ENCODE measurements at places on chromosomes 6 and 20. TPM values are rescaled to one million over a fixed set of nuclear protein-coding genes. Genes with fewer than 3 reads are reported as not detected.

Gene PDYN
- total RNA-seq: not detected

DNA sequence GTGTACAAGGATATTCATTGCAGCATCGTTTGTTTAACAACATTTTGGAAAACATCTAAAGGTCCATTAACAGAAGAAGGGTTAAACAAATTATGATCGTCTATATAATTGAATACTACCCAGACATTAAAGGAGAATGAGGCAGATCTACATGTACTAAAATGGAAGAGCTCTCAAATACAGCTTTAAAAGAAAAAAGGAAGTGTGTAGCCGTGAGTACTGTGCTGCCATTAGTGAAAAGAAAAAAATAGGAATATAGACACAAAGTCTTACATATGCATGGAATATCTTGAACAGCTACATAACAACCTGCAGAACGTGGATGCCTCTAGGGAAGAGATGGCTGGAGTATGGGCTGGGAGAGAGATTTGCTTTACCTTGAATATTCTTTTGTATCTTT lies 37.9 kb downstream of the PRDM1 start:
- peaks cover 2% of the 10 kb centered on the region for H3K27me3 ChIP-seq
- H3K4me1 ChIP-seq: peaks cover 49% of the 10 kb centered on the region
- no peak for DNase-seq
- no peak overlapping the region for H3K27ac ChIP-seq
- peaks cover 3% of the 10 kb centered on the region for H3K36me3 ChIP-seq

GRCh38 chr6:52284131-52284459 lies 447 bp downstream of the MCM3 start:
- no peak overlapping the region for H3K27ac ChIP-seq
- DNase-seq: no peak
- peaks cover 37% of the 10 kb centered on the region for H3K4me1 ChIP-seq
- H3K27me3 ChIP-seq: no peaks in the 10 kb centered on the region
- peaks cover 38% of the 10 kb centered on the region for H3K36me3 ChIP-seq

DNA sequence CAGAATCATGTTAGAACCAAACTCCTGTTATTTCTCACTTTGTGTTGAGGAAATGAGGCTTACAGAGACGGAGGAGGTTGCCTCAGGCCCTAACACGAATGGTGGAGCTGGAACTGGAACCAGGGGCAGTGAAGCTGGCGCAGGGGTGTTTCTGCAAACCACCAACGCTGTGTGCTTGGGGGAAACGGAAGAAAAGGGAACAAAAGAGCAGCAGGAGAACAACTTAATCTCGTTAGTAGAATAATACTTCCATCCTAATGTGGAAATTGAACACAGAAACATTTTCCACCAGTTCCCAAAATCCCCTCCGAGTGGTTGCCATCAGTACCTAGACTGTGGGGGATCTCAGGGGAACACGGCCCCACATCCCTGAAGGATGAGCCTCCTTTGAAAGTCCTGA lies 103.4 kb upstream of the FRMD1 start:
- H3K36me3 ChIP-seq: no peaks in the 10 kb centered on the region
- no peak overlapping the region for H3K4me3 ChIP-seq
- no peaks in the 10 kb centered on the region for H3K4me1 ChIP-seq
- no peak for DNase-seq

- H3K36me3 ChIP-seq: no peaks in the 10 kb centered on the region
- H3K27me3 ChIP-seq: no peaks in the 10 kb centered on the region
Measured at GRCh38 chr20:33881989-33882388, 70.8 kb downstream of the CHMP4B start.

Gene ACTL10
- 3.7 TPM for total RNA-seq

DNA sequence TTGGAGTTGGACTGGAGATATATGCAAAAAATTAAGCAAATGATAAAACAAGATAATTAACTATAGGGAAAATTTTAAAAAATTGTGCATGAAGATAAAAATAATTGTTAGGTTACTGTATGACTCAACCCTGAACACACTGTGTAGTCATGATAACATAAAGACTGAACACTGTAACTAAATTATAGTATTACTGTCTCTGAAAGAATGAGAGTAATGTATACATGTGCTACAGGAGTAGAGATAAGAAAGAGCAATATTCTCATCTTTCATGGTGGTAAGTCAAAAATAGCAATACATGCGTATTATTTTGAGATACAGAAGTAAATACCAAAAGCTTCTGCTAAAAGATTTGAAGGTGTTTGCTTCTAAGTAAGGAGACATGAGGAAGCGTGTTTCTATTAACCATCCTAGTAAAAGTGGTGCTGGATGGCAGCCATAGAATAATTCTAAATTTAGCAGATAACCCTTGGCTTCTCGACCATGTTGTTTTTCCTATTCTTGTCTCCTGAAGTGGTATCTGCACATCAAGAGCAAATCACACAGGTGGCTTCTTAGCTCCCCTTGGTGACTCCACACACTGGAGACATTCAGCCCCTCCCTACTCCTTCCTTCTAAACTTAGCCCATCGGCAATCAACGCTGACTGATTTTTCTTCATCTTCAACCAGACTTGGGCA lies 390.6 kb upstream of the PLCB4 start:
- H3K27me3 ChIP-seq: no peaks in the 10 kb centered on the region
- no peaks in the 10 kb centered on the region for H3K4me1 ChIP-seq
- no peaks in the 10 kb centered on the region for H3K36me3 ChIP-seq
- H3K4me3 ChIP-seq: no peak overlapping the region
- no peak for DNase-seq

DNA sequence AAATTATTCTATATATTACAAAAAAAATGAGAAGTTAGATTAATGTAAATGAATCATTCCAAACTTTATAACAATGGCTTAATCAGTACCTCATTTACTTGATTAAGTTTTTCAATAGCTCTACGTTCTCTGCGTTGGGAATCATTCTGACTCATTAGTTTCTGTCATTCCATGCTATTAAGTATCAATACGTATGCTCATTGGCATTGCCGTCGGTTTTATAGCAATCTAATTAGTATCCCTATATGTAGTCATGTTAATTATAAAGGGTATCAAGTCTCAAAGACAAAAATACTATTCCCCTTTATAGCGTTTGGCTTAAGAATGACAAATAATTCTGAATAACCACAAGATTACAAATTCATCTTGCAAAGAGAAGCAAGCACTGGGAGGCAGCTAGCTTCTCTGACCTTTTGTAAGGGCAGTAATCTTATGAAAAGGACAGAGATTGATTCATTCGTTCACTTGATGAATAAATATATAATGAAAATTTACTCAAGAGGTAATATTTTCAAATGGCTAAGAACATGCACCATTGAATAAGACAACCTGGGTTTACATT lies 41.8 kb downstream of the OLIG3 start:
- no peak overlapping the region for H3K27ac ChIP-seq
- H3K36me3 ChIP-seq: no peaks in the 10 kb centered on the region
- DNase-seq: no peak
- H3K27me3 ChIP-seq: peaks cover 19% of the 10 kb centered on the region
- H3K4me1 ChIP-seq: no peaks in the 10 kb centered on the region

- DNase-seq: no peak
- H3K27me3 ChIP-seq: no peaks in the 10 kb centered on the region
- no peaks in the 10 kb centered on the region for H3K36me3 ChIP-seq
- H3K4me1 ChIP-seq: no peaks in the 10 kb centered on the region
Measured at GRCh38 chr6:103707596-103708325, 1152.0 kb downstream of the HACE1 start.

DNA sequence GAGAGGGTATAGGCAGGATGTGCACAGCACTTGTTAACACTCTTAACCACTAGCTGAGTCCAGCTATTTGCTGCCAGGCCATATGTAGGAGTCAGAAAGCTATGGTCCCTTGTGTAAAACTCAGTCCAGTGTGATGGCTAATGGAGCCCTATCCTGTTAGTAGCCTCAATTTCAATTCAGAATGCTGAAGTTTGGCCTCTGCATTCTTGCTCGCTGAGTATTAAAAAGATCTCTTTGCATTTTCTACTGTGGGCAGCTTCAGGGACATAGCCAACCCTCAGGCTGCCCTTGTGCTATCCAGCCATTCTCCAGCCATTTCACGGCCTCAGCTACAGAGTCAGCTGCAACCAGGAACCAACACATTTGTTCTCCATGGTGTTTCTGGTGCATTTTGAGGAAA lies 92.5 kb downstream of the SPTLC3 start:
- no peak overlapping the region for H3K27ac ChIP-seq
- H3K4me3 ChIP-seq: no peak overlapping the region
- no peaks in the 10 kb centered on the region for H3K4me1 ChIP-seq
- H3K36me3 ChIP-seq: no peaks in the 10 kb centered on the region
- no peak for DNase-seq

DNA sequence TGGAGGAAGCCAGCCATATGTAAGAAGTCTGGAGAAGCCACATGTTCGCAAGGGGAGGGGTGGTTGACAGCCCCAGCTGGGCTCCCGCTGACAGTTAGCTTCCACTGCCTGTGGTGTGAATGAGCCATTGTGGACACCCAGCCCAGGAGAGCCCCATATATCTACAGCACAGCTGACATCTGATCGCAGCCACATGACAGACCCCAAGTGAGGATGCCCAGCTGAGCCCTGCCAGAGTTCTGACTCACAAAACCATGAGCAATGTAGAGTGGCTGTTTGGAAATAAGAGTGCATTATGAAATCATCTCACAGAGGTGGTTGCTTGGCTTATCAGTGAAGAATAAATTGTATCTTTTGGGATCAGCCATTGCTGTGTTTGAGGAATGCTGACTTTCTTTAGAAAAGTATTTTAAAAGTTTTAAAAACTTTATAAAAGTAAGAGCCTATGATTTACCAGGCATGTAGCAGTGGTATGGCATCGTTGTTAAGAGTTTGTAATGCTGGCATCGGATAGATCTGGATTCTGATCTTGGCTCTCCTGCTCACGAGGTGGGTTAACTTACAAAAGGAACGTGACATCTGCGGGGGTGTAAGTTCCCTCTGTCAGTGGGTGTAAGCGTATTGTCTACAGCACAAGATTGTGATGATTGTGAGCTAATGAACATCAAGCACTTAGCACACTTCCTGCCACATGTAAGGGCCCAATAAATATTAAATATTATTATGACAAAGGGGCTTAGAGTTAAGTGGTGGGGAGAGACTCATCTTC lies 24.1 kb downstream of the CFAP61 start:
- no peak for DNase-seq
- no peaks in the 10 kb centered on the region for H3K36me3 ChIP-seq
- peaks cover 15% of the 10 kb centered on the region for H3K27me3 ChIP-seq
- H3K4me1 ChIP-seq: no peaks in the 10 kb centered on the region
- H3K27ac ChIP-seq: no peak overlapping the region
